ENCODE measurements at places on chromosomes 3 and 15. TPM values are rescaled to one million over a fixed set of nuclear protein-coding genes. Genes with fewer than 3 reads are reported as not detected.

DNA sequence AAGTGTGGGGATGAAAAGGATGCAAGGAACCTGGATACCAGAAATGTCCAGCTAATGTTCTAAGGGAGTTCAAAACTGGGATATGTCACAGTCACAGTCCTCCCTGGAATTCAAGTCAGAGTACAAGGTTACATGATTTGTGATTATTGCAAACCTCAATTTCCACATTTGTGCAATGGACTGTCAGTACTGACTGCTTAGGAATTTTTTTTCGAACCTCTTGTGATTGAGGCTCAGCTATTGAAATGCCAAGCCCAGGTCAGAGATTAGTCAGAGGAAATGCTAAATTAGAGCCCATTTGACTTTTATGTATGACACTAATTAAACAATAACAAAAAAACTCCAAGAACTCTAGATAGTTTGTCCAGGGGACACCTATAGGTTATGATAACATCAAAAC is 210.2 kb downstream of the THSD4 start:
- H3K36me3 ChIP-seq, result no peaks in the 10 kb centered on the region
- no peak overlapping the region for H3K4me3 ChIP-seq
- DNase-seq, result no peak

- H3K27ac ChIP-seq, result no peak overlapping the region
- H3K36me3 ChIP-seq, result peaks cover 18% of the 10 kb centered on the region
- H3K27me3 ChIP-seq, result peaks cover 24% of the 10 kb centered on the region
- DNase-seq, result no peak
- no peaks in the 10 kb centered on the region for H3K4me1 ChIP-seq
- no peak overlapping the region for H3K4me3 ChIP-seq
These were observed 2.5 kb downstream of the WDR93 start for GRCh38 chr15:89693091-89693490.

DNA sequence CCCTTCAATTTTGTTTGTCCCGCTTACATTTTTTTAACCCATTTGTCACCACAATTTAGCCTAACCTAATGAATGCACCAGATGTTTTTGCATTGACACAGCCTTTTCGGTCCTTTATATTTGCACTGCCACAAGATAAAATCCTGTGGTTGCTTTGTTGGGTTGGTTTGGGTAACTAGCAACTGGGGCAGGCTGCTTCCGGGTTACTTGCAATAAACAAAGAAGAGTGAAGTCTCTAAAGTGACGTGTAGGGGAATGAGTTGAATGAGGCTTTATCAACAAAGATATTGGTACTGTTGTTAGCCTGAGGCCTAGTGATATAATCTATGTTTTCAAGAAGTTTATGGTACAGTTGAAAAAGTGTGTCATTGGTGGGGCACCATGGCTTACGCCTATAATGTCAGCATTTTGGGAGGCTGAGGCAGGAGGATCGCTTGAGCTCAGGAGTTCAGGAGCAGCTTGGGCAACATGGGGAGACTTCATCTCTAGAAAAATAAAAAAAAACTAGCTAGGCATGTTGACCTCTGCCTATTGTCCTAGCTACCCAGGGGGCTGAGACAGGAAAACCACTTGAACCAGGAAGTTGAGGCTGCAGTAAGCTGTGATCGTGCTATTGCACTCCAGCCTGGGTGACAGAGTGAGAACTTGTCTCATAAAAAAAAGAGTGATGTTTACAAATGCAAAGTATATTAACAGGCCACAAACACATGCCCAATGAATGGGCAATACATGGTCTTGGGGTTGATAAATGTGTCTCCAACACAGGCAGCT is 121.8 kb downstream of the OXSM start:
- no peak overlapping the region for H3K27ac ChIP-seq
- H3K4me1 ChIP-seq, result no peaks in the 10 kb centered on the region
- H3K36me3 ChIP-seq, result no peaks in the 10 kb centered on the region

Gene SLC28A2
- not detected for total RNA-seq

Gene PYGO1
- 2.5 TPM for total RNA-seq

Measured in Calu3 (cell line).